ENCODE measurements at places on chromosomes 2 and 18. TPM values are rescaled to one million over a fixed set of nuclear protein-coding genes. Genes with fewer than 3 reads are reported as not detected.
A peak's percentile ranks its signal among the peaks of the same experiment; 100 is the strongest.

UGT1A10 gene
- not detected for total RNA-seq

- peak; percentile 39 for DNase-seq
Measured at GRCh38 chr2:9422321-9423099, 818 bp downstream of the ITGB1BP1 start.

TFCP2L1 gene
- not detected for total RNA-seq

CFAP221 gene
- total RNA-seq: not detected

- DNase-seq: no peak
Measured at GRCh38 chr2:70806620-70807019, 13.8 kb downstream of the CLEC4F start.

NETO1 gene
- not detected for total RNA-seq

RUFY4 gene
- total RNA-seq: not detected

GRCh38 chr2:27920148-27920885 is 29.8 kb downstream of the BABAM2 start:
- DNase-seq: no peak

MYO1B gene
- total RNA-seq: 7.0 TPM

DNA sequence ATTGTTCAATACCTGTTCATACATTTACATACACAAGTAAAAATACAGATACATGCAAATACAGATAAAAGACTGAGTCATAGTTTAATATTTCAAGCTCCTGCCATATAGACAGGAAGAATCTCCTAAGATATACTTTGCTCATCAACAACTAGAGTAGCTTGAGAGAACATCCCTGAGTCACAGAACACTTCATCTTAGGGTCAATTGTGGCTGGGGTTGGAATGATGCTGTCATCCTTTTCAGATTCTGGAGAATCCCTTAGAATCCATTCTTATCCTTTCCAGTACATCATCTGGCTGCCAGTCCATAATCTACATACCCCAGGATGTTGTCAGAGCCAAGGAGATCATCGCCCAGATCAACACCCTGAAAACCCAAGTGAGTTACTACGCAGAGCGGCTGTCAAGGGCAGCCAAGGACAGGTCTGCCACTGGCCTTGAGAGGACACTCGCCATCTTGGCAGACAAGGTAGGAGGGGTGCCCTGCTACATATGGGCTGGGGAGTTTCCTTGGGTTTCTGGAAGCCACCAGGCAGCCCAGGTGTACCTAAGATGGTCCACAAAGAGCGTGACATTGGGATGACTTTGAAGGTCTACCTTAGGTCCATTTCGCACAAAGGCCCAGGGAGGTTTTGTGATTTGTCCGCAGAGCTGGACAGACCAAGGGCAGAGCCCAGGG is 55.7 kb downstream of the COA5 start:
- no peak for DNase-seq

ICA1L gene
- 6.2 TPM for total RNA-seq

GRCh38 chr2:148875387-148876051 is 492 bp downstream of the KIF5C start:
- DNase-seq: no peak

DNA sequence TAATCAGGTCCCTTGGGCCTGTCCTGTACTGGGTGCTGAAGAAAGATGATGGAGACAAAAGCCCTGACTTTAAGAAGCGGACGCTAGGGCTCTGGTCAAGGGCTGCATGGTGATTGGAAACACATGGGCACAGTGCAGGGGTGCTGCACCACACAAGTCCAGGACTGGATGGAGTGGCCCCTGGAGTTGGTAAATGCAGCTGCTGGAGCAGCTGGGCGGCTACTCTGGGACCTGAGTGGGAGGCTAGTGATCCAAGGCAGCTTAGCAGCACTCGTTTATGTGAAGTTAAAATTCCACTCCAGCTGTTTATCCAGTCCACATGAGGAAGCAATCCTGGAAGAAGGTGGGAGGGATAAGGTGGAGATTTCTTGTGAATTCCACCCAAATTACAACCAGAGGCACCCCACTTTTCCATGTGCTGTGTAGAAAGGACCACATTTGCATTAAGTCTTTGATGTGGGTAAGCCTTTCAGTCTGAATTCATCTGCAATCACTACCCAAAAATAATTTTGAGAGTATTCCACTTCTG is 24.9 kb downstream of the MERTK start:
- DNase-seq: no peak

GRCh38 chr2:27298391-27299080 is 9.7 kb downstream of the UCN start:
- no peak for DNase-seq

GRCh38 chr2:28101892-28102291 is 211.4 kb downstream of the BABAM2 start:
- DNase-seq: no peak

- DNase-seq: no peak
Measured at GRCh38 chr2:119260646-119261492, 37.2 kb downstream of the STEAP3 start.

DNA sequence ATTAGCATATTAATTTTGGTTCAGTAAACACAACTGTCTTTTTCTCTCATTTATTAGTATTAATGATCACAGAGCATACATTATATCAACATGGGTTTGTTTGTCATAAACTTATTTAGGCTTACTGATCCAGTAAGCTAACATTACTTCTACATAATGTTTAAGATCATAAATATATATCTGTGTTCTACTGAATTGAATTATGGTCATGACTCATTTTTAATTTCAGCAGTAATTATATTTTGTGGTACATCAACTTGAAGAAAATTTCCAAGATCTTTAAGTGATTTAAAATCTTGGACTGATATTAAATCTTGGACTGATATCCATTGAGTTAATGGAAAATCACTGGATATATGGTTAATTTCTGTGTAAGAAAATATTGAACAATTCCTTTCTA is 111.7 kb downstream of the CALCRL start:
- DNase-seq: no peak
